ENCODE measurements at places on chromosomes 13 and 19. TPM values are rescaled to one million over a fixed set of nuclear protein-coding genes. Genes with fewer than 3 reads are reported as not detected.

DNA sequence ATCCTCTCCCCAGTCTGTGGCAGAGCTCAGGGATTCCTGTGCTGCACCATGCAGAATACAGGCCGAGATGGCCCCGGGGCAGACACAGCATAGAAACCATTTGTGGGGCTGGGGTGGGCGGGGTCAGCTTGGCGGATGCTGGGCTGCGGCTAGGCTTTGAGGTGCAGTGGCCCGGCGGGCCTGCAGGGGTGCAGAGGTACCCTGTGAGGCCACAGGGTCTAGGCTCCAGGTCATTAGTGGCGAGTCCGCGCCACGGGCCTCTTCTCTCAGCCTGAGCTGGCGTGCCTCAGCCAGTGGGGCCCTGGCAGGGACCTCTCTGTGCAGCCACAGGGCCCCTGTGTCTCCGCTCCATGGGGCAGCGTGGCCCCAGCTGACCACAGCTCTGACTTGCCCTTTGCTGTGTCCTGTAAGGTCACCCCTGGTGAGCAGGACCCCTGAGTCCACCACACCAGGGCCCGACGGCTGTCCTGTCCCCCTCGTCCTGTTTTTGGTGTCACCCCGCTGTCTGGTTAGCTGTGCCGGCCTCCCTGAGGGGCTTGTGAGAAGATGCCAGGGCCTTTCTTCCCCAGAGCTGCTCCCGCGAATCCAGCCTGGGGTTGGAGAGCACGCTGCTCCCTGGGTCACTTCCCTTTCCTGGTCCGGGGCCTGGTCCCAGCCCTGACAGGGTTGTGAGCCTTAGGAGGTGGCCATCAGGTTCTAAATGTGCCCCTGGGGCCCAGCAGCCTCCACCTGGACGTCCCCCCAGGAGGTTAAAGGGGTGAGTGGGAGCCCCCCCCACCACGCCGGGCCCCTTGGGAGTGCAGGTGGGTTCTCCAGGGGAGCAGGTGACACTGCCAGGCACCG, 12.1 kb downstream of the KDM4B start:
- DNase-seq: no peak
- H3K27me3 ChIP-seq: no peaks in the 10 kb centered on the region
- no peak overlapping the region for H3K4me3 ChIP-seq
- no peaks in the 10 kb centered on the region for H3K4me1 ChIP-seq
- no peaks in the 10 kb centered on the region for H3K36me3 ChIP-seq
- no peak overlapping the region for H3K27ac ChIP-seq

- peak; percentile 29 for DNase-seq
- H3K4me3 ChIP-seq: peak overlapping the region; percentile 56
Measured at GRCh38 chr19:38389101-38389925, 816 bp downstream of the SPRED3 start.

- H3K27me3 ChIP-seq: no peaks in the 10 kb centered on the region
- no peak overlapping the region for H3K27ac ChIP-seq
- peak; percentile 7 for DNase-seq
Measured at GRCh38 chr13:112248862-112249592, 127.1 kb upstream of the SPACA7 start.

DNA sequence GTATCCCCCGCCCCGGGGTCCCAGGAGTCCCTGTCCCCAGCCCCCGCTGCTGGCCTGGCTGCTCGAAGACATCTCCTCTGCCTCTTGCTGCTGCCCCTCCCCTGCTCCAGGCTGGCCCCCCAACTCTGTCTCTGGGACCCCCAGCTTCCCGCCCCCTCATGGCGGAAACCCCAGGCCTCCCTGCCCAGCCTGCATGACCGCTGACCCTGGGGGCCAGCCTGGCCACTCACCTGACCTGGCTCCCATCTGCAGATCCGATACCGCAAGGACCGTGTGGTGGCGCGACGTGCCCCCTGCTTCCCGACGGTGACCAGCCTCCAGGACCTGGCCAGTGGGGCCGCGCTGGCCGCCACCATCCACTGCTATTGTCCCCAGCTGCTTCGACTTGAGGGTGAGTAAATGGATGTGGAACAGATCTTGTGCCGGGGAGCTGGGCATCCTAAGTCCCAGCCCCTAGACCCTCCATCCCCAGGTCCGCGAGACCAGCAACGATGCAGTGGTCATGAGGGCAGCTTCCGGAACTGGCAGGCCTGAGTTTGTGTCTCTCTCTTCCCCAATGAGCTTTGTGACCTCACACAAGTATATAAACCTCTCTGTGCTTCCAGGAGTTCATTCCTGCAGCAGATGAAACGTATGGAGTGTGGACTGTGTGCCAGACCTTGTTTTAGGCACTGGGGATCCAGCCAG, 12.4 kb downstream of the CAMSAP3 start:
- DNase-seq: no peak
- no peak overlapping the region for H3K27ac ChIP-seq
- H3K27me3 ChIP-seq: no peaks in the 10 kb centered on the region
- no peaks in the 10 kb centered on the region for H3K36me3 ChIP-seq
- no peak overlapping the region for H3K4me3 ChIP-seq
- H3K4me1 ChIP-seq: no peaks in the 10 kb centered on the region

- H3K36me3 ChIP-seq: no peaks in the 10 kb centered on the region
- H3K4me1 ChIP-seq: peaks cover 23% of the 10 kb centered on the region
Measured at GRCh38 chr13:46168341-46168740, 13.6 kb downstream of the LCP1 start.

BCL3 gene
- total RNA-seq: 135 TPM

CGB1 gene
- total RNA-seq: not detected

SLC25A23 gene
- 69.3 TPM for total RNA-seq

IL17D gene
- not detected for total RNA-seq
